ELR (cell line): ENCODE measurements at places on chromosomes 3 and 15.
A peak's percentile ranks its signal among the peaks of the same experiment; 100 is the strongest.

DNA sequence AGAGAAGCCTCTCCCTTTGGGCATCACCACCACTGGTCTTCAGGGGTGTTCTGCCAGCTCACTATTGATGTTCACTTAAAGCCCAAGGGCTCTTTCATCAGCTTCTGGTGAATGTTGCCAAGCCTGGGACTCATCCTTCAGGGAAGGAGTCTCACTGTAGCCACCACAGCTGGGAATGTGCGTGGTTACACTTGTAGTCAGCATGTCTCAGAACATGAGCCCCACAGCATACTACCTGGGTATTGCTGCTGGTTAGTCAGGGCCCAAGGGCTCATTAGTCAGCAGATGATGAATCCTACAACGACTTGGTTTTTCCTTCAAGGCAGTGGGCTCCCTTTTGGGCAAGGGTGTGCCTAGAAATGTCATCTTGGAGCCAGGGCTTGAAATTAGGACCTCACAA, 412.9 kb downstream of the VGLL3 start:
- DNase-seq, result no peak

- no peak for DNase-seq
Observed at GRCh38 chr3:167372138-167372537, 8.0 kb downstream of the ZBBX start.

DNA sequence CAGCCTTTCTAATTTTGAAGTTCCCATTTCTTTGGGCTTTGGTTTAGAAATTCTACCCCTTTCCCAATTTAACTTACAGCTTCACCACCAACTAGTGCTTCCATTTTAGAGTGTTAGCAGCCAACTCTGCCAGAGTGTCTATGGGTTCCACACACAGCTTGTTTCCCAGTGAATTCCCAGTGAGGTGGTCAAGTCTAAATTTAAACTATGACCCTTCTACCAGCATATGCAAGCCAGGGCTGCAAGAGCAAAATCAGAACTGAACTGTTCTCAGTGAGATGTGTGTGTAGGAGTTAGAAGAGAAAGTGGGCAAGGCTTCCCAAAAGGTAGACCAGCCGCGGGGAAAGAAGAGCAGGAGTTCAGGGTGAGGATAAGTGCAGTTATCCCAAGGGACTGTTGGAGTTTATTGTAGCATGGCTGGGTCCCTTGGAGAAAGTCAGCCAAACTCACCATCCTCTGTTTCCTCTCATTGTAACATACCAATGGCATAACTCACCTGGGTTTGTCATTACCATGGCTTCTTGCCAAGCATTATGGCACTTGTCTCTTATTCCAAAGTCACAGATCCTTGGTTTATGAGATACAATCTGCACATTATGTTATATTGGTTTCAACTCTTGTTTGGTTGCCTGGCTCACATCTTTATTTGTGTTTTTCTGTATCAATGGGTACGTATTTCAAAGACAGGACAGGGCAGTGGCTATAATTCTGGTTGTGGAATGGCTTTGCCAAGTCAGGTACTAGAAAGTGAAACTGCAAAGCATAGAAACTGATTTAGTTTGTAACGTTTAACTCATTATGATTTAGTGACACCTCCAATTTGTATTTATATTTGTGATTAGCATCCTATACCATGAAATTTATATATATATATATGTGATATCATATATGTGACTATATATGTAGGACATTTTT, 130.2 kb upstream of the UMPS start:
- peak; percentile 48 for DNase-seq

GRCh38 chr15:67968564-67968963, 85.6 kb upstream of the PIAS1 start:
- no peak for DNase-seq

DNA sequence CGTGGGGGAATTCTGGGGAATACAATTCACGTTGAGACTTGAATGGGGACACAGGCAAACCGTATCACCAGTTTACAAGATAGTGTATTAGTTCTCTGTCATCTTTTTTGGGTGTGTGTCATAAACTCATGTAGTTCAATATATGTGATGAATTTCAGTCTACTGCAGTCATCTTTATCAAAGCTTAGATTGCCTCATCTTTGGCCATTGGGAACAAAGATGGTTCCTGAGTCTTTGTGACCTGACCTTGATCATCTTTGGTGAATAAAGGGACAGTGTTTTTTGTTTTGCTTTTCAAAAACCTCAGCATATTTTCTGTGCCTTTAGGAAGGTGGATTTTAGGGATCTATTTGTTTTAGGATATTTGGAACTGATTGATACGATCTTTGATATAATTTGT, 23.3 kb downstream of the LRCH3 start:
- no peak for DNase-seq

DNA sequence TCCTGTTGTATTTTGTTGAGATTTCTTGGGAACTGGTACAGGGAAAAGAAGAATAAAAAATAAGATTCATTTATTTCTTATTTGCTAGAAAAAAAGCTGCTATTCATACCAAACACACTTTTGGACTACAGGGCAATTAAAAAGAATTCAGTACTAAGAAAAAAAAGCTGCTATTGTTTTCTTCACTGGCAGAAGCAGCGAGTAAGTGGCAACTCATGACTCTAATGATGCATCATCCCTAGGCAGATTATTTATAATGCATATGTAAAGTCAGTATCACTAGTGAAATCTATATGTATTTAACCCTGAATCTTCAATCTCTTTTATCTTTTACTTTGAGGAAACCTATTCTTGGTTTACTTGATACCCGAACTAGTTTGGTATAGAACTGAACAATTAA, 15.2 kb downstream of the PFN2 start:
- DNase-seq, result peak; percentile 49

- DNase-seq, result no peak
Observed at GRCh38 chr3:17130956-17131355, 246.2 kb downstream of the PLCL2 start.

DNA sequence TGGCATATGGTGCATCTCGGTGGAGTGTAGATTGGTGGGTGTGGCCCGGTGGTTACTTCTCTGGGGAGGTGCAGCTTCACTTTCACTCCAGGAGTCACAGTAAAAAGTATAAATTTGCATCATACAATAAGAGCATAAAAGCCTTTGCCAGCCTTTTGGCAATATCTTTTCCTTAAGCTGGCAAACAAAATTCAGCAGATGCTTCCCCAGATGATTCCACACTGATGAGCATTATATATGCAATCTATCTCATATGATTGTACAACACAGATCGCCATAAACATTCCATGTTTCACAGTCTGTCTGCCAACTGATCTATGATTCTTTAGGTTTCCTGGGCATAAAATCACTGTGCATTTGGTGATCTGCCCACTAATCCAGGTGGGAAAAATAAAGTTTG, 120.2 kb upstream of the ALCAM start:
- no peak for DNase-seq

DNA sequence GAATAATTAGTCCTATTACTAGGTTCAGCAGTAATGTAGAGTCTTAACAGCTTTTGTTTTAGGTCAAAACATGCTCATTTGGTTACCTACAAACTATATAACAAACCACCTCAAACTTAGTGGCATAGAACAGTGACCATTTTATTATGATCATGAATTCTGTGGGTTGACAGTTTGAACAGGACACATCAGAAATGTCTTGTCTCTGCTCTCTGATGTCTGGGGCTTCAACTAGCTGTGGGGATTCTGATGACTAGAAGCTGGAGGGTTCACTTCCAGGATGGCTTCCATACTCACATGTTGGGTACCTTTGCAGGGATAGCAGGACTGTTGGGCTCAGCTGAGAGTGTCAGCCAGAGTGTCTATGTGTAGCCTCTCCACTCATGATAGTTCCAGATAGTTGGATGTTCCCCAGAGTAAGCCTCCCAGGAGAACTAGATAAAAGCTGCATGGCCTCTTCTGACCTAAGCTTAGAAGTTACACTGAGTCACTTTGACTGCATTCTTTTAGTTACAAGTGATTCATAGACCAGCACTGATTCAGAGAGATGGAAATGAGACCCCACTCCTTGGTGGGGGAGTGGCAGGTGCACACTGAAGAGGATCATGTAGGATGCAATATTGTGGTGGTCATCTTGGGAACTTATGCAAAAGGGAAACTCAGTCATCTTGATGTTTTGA, 32.6 kb downstream of the PLCL2 start:
- peak; percentile 81 for DNase-seq

DNA sequence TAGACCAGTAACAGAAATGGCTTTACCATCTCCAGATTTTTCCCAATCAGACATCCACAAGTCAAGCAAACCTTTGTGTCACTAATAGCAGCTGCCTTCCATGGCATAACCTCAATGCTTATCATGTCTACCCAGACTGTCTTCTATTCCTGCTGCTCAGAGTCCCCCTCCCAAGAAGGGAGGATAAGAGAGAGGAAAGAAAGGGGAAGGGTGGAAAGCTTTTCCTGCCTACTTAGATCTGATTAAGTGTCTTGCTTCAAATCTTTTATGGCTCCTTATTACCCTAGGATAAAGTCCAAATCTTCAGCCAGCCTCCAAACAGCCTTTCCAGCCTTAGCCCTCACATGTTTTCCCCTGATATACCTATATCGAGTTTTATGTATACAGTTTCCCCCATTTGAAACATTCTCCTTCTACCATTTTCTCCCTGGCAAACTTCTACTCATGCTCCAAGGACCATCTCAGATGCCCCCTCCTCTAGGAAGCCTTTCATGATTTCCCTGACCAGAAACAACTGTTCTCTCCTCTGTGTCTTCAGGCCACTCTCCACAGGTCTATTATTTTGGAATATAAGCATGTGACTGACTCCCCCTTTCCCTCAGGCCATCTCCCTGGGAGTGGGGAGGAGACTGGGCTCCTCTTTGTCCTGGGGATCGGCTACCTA, 7.9 kb upstream of the SSUH2 start:
- no peak for DNase-seq

DNA sequence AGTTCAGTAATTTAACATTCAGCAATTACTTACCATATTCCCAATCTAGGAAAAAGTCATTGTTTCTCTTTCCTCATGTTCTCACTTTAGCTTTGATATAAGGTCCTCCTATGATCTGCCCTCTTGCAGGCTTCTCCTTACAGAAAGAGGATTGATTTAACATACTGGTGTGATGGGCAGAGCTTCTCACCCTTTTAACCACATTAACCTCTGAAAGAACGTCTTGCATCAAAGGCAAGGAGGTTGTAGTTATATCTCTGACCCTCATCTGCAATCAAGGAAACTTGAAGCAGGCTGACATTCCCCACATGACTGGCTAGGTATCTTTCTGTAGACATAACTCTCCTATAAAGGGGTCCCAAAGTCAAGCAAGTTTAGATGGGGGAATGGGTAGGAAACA, 39.5 kb downstream of the BTLA start:
- no peak for DNase-seq

GRCh38 chr15:57328479-57328878, 47.8 kb upstream of the CGNL1 start:
- no peak for DNase-seq
